ENCODE measurements at places on chromosomes 5 and 9. TPM values are rescaled to one million over a fixed set of nuclear protein-coding genes. Genes with fewer than 3 reads are reported as not detected.

The DDX46 gene
- total RNA-seq, result 20.6 TPM

DNA sequence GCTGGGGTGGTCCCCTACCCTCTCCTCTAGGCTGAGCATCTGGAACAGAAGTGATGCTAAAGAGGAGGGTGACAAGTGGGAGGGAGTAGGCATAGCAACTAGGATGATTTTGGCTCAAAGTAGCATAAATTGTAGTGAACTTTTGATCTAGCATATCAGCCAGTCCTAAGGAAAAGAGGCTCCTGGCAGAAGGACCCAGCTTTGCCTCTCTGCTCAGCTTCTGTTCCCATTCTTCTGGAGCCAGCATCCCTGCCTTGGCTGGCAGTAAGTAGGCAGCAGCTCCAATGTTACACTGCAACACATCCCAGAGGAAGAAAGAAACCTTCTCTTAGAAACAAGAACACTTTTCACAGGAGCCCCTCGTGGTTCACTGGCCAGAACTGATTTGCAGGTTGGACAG is 487.0 kb downstream of the MTRR start:
- no peak for DNase-seq

The C9orf153 gene
- total RNA-seq, result under 0.01 TPM

DNA sequence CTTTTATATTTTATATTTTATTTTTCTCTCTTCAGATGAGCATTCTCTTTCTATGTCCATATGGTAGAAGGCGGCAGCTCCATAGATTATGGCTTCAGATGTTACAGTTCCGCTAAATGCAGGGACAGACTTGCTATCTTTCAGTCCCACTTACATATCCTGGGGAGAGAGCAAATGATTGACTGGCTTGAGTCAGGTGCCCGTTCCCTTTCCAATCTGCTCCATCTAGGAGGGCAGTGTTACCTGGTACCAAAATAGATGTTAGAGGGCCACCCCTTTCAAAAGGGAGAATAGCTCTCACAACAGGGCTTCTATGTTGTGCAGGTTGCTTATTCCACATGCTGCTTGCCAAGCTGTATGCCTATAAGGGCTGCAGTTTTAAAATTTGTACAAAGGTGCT is 45.3 kb downstream of the ERBIN start:
- DNase-seq, result no peak

DNA sequence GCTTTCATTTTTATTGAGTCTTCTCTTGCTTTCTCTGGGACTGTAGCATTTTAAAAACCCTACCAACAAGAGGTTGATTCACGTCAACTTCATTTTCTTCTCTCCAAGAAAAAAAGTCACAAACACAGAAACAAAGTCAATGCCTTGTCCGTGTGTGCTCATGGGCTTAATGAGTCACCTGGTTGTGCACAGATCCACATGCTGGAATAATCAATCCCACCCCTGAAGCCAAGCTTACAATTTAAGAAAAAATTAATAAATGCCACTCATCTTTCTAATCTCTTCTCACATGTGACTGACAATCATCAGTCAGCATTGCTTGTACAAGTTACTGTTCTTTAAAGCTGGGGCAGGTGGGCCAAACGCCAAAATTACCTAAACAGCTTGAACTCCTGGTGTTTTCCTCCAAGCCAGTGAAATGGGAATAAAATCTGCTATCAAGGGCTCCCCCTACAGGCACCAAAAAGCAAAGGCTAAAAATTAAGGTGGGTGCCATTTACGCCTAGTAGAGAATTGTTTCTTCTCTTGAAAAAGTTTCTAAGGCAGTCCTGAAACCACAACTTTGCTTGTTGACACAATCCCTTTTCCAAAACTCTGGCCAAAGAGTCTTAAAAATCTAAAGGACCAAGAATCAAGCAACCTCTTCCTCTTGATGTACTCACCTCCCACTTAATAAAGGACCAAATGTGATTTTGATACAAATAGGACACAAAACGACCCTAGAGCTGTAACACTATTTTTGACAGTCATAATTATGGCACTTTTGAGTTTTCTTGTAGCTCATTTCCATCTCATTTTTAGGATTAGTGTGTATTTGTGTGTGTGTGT is 21.3 kb downstream of the TRMO start:
- DNase-seq, result peak; percentile 54

GRCh38 chr5:133981714-133982113 is 13.3 kb upstream of the C5orf15 start:
- peak; percentile 27 for DNase-seq

GRCh38 chr5:62948301-62948700 is 369.7 kb downstream of the LRRC70 start:
- DNase-seq, result no peak

Data from osteoblast (primary cell).